Activated CD8-positive, alpha-beta T cell treated with anti-CD3 and anti-CD28 coated beads for 36 hours (primary cell): ENCODE measurements at places on chromosomes 2 and 18. TPM values are rescaled to one million over a fixed set of nuclear protein-coding genes. Genes with fewer than 3 reads are reported as not detected.

The MBD5 gene
- 17.9 TPM for total RNA-seq

The ASPRV1 gene
- 0.76 TPM for total RNA-seq

The GALNT13 gene
- total RNA-seq: 0.60 TPM

The KCNS3 gene
- not detected for total RNA-seq

DNA sequence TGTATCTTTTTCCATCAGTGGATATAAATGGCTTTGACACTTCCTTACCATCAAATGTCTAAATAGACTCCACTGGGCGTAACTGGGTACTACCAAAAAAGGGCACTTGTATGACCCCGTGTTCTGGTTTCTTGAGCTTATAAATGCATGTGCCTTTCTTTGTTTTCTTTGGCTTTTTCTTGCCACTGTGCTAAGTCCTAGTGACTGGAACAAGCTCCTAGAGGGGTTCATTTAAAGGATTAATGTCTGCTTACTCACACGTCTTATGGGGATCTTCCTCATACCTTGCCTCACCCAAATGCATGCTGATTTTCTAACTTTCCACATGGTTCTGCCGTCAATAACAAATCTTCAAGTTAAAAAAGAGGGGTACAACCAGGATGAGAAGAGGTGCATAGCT lies 19.8 kb upstream of the ZNF532 start:
- H3K4me3 ChIP-seq: no peak overlapping the region
- no peak overlapping the region for H3K27ac ChIP-seq
- no peak for DNase-seq
- peaks cover 51% of the 10 kb centered on the region for H3K27me3 ChIP-seq
- no peaks in the 10 kb centered on the region for H3K36me3 ChIP-seq

DNA sequence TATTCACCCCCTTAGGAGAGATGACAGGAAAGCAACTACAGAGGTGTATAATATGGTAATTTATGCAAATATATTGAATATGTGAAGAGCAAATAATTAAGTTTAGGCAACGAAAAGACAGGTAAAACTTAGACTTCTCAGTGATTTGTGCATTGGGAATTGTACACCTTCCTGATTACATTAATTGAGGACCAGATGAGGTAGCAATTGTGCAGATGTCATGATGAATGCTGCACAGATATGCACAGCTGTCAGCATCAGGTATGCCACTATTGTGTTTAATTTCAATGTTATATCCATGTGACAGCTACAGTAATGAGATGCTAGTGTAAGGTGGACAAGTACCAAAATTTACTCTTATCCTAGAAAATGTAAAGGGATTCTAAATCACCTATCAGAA lies 267.2 kb upstream of the FSIP2 start:
- H3K4me3 ChIP-seq: no peak overlapping the region
- H3K27me3 ChIP-seq: no peaks in the 10 kb centered on the region
- no peaks in the 10 kb centered on the region for H3K4me1 ChIP-seq
- no peaks in the 10 kb centered on the region for H3K36me3 ChIP-seq
- DNase-seq: no peak

DNA sequence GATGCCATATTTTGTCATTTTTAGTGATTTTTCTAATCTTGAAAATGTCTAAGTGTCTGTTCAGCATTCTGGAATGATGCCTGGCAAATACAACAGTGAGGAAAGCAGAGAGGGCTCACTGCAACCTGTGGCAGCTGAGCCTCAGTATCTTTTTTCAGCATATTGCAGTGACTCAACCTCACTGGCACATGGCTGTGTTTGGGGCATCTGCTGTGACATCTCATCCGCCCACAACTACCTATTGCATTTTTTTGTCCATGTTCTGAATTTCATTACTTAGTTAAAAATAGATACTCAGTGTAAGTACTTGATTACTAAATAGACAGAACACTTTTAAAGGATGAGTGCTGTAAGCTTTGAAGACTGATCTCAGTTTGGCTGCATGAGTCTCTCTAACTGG lies 10.7 kb downstream of the BABAM2 start:
- peak; percentile 71 for DNase-seq
- peak overlapping the region; percentile 93 for H3K27ac ChIP-seq
- H3K27me3 ChIP-seq: no peaks in the 10 kb centered on the region

GRCh38 chr2:119939915-119940314 lies 73.0 kb upstream of the EPB41L5 start:
- no peaks in the 10 kb centered on the region for H3K27me3 ChIP-seq
- no peak for DNase-seq
- H3K27ac ChIP-seq: no peak overlapping the region

GRCh38 chr2:135091681-135092080 lies 39.6 kb downstream of the RAB3GAP1 start:
- no peak for DNase-seq
- no peak overlapping the region for H3K27ac ChIP-seq
- no peak overlapping the region for H3K4me3 ChIP-seq
- H3K36me3 ChIP-seq: peaks cover 40% of the 10 kb centered on the region
- no peaks in the 10 kb centered on the region for H3K27me3 ChIP-seq

GRCh38 chr2:134458950-134459349 lies 205.1 kb downstream of the MGAT5 start:
- H3K4me1 ChIP-seq: no peaks in the 10 kb centered on the region
- H3K4me3 ChIP-seq: no peak overlapping the region
- peaks cover 1% of the 10 kb centered on the region for H3K36me3 ChIP-seq
- no peak overlapping the region for H3K27ac ChIP-seq
